ENCODE measurements at places on chromosomes 12 and 14. TPM values are rescaled to one million over a fixed set of nuclear protein-coding genes. Genes with fewer than 3 reads are reported as not detected.

Gene KRT73
- total RNA-seq, result 0.27 TPM

- DNase-seq, result no peak
These were observed 38.0 kb downstream of the CLMN start for GRCh38 chr14:95281560-95282176.

DNA sequence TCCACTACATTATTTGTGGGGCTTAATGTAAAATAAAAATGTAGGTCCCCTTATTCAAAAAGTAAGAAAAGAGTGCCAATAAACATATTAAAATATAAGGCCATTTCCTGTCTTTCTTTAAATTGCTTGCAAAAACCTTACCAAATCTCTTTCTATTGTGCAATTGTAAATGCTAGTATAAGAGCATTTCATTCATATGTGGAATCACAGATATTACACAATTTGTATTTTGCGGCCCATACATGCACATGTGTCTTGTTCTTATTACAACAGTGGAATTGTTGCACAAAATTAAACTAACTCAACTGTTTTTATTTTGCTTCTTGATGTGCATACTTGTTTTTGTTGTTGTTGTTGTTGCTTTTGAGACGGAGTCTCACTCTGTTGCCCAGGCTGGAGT, 20.1 kb upstream of the CRADD start:
- DNase-seq, result no peak

- peak; percentile 57 for DNase-seq
These were observed 40.1 kb downstream of the SMIM41 start for GRCh38 chr12:52119398-52120254.

Gene ACOT6
- not detected for total RNA-seq

DNA sequence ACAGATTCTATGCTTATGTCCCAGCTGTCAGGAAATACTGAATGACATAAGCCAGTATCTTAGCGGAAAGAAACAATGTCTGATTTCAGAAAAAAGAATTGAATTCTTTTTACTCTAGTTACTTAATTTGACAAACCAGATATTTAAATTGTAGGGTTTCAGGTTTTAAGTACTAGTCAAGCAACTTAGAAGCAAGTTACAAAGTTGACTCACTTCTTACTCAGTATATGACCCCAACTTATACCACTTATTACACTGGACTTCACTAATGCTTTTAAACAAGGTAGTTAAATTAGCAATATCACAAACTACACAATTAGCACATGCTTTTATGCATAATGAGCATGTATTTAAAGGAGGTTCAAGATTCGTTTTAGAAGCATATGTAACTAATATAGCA, 7.1 kb downstream of the GMFB start:
- DNase-seq, result no peak

DNA sequence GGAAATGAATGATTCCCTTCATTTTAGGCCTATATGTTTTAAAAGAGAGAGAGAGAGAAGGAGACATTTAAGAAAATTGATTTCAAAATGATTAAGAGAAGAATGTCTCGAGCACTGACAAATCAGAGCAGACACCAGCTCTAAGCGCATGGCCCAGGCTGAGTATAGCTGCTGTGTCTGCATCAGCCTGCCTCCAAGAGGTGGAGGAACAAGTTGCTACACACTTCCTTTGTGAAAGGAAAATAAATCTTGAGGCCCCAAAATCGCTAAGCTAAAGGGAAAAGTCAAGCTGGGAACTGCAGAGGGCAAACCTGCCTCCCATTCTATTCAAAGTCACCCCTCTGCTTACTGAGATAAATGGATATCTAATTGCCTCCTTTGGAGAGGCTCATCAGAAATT, 728.7 kb upstream of the TMEM132C start:
- DNase-seq, result no peak

GRCh38 chr14:73700325-73700724, 13.9 kb downstream of the PNMA1 start:
- DNase-seq, result no peak

DNA sequence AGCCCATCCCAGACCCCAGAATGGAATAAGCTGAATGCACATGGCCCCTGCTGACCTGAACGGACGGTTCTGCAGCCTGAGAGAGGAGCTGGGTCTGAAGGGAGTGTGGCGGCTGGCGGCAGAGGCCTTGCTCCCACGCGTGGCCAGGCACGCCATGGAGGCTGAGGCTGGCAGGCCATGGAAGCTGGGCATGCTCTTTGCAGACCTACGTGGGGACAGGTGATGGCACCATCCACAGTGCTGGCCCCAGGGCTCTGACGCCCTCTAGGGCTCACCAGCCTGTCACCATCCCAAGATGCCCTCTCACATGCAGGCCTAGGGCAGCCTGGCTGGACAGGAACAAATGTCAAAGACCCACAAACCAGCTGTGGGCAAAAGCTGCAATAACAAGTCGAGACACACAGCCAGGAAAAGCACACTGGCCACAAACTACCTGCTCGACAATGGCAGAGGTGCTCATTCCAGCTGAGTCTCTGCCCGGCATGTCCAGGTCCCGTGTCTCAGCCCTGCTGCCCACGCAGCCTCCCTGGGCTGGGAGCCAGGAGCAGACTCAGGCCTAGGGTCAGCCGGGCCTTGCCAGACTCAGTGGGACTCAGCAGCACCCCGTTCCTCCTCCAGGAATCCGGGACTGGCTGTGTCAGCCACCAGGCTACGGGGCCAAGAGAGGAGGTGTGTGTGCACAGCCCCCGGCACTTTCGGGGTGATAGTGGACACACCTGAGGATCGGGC, 19.7 kb downstream of the BTBD6 start:
- no peak for DNase-seq

DNA sequence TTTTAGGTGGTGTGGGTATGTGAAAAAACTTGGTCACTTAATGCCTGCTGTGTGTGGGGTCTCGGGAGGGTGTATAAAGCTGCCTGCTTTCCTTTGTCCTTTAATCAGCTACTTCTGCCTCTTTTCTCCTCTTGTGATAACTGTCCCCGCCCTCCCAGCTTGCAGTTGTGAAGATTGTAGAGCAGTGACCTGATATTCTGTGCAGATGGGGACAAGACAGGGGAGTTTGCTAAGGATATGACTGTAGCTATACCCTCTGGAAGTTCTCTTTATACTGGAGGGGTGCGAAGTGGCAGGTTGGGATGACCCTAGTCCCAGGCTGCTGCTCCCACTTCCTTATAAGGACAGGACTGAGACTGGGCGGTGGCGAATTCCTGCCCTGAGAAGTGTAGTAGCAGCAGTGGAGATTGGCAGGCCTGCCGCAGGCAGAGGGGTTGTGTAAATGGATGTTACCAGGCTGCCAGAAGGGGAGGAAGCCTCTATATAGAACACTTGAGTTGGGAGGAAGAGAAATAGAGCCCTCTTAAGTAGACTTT, 835 bp downstream of the MYL6 start:
- DNase-seq, result no peak

- no peak for DNase-seq
These were observed 74.1 kb downstream of the SLC8A3 start for GRCh38 chr14:70114621-70115156.

Gene ANKRD33
- not detected for total RNA-seq

GRCh38 chr12:94244165-94245133, 96.1 kb downstream of the PLXNC1 start:
- peak; percentile 92 for DNase-seq

Gene EXOC3L4
- 0.27 TPM for total RNA-seq

DNA sequence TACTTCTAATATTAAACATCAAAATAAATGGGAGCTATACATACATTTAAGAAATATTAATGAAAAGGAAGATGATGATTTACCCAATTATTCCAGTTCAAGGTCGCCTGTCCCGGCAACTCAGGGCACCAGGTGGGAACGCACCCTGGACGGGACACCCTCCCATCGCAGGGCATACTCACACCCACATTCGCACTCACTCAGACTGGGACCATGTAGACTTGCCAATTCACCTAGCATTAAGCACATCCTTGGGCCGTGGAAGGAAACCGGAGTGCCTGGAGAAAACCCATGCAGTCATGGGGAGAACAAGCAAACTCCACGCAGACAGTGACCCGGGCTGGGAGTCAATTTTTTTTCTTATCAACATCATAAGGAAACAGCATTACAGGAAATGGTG, 474.9 kb downstream of the APAF1 start:
- no peak for DNase-seq

- DNase-seq, result no peak
These were observed 124.4 kb upstream of the KRR1 start for GRCh38 chr12:75635606-75636444.

Gene UNC119B
- total RNA-seq, result 17.0 TPM

DNA sequence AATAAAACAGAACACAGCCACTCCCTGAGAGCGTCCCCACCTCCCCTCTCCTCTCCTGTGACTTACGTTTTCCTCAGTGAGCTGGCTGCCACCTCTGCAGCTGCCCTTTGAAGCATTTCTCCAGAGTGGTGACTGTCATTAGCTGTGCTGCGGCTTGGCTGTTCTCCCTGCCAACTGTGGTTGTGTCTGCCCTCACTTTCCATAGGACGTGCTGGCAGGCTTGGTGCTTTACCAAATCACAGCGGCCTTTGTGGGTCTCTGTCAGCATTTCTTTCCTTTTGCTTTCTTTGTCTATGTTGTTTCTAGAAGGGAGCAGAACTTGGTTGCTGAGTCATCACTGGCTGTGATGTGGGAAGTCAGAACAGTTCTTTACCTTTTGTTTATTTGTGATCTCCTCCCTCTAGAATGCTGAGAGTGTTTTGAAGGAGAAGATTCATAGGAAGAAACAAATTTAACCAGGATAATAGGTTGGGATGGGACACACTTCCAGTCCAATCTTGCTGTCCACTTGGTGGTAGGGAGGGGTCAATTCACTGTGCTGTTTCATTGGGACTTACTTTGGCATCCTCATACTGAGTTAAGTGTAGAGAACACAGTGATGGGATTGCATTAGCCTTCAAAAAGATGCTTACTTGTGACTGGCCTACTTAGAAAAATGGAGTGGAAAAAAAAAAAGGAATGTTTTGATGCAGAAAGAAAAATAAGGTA, 88.2 kb downstream of the TMX1 start:
- peak; percentile 11 for DNase-seq

- DNase-seq, result no peak
These were observed at the start of gene MIP for GRCh38 chr12:56454557-56454956. Gene MIP (minus strand): TSS chr12:56454657. CDS start chr12:56454613, 44 bp downstream.

DNA sequence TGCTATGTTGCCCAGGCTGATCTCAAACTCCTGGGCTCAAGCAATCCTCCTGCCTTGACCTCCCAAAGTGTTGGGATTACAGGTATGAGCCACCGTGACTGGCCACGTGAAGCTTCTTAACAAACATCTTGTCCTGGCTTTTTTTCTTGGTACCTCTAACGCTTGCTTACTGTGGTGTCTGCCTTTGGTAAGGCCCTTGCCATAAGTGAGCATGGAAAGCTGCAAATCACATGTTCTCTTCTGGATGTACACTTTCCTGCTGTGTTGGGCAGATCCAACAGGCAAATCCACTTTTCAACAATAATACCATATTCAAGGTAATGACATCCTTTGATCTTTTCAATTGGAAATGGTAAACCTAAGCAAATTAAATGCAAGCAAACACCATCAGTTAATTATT, 54.6 kb downstream of the ARF6 start:
- no peak for DNase-seq

Gene RBM19
- total RNA-seq, result 29.9 TPM

GRCh38 chr12:130157998-130158753, 4.1 kb upstream of the FZD10 start:
- DNase-seq, result no peak

GRCh38 chr14:31205681-31206535, 1.7 kb downstream of the HECTD1 start:
- DNase-seq, result no peak

GRCh38 chr14:88130057-88130432, 125.1 kb downstream of the GPR65 start:
- DNase-seq, result no peak

DNA sequence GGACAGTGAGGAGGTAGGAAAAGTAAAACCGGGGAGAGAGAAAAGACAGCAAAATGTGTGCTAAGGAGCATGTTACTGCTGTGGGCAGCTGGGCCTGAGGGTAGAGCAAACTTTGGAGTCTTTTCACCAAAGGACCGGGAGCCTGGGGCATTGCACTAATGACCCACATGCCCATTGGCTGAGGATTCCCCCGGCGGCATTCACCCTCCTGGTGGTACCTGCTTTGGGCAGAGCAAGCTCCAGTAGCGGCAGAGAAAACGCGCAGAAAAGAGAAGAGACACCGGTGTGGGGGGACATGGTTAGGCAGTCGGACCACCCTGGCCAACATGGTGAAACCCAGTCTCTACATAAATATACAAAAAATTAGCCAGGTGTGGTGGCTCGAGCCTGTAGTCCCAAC, 83.4 kb upstream of the ESRRB start:
- no peak for DNase-seq

Gene CYP46A1
- not detected for total RNA-seq

Gene NUAK1
- under 0.01 TPM for total RNA-seq

- DNase-seq, result no peak
These were observed 42.5 kb upstream of the DIO3 start for GRCh38 chr14:101518611-101519473.

DNA sequence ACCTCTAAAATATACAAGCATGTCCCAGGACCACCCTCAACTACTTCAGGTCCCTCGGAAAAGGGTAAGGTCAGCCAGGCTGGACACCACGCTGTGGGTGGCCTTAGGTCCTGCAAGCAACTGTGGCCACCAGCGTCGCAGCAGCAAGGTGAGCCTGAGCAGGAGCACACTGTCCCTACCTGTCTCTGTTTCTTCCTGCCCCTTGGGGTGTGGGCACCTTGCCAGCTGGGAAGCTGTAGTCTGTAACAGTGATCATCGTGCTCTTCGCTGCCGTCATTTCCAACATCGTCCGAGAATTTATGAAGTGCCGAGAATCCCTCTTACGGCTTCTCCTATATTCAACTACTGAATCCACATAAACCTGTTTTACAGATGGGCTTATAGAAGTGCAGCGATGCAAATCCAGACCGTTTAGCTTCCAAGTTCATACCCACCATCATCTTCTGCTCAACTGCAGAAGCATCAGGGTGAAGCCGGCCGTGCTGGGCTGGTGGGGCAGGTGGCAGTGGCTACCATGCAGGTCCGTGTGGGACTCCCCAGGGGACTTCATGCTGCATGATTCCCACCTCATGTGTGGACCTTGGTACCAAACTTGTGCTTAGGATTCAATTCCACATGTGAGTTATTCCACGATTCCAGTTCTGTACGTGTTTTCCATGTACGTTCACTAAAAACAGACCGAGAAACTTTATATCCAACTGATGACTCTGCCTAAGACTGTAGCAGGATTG, 361.3 kb upstream of the SFSWAP start:
- DNase-seq, result no peak

DNA sequence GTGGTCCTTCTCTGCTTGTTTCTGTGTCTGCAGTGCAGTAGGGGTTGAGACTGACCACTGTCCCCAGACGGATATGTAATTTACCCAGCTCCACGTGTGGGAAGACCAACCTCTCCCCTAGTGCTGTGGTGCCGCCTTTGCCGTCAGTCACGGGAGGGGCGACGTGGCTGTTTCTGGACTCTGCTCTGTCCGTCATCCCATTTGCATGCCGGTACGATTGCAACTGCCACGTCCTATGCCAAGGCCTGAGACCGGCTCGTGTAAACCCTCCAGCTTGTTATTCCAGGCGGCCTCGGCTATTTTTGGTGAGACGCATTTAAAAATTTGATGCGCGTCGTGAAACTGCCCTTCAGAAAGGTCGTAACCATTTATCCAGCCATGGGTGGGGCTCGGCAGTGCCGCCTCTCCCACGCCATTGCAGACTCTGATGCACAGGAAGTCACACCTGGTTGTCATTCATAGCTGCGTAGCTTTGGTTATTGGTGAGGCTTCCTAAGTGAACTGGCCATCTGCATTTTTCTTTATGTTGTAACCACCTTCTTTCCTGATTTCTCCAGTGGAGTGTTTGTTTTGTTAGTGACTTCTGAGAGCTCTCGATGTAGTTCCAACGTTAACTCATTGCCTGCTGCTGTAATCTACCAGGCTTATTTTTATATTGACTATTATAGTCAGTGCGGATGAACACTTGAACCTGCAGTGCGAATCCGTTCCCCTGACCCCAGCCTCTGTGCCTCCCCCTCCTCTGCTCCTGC, 75.1 kb downstream of the ADGRD1 start:
- no peak for DNase-seq
